Stimulated activated CD8-positive, alpha-beta memory T cell treated with anti-CD3 and anti-CD28 coated beads, Interleukin-15, amount 100 ng/mL, for 4 hours (primary cell): ENCODE measurements at places on chromosomes 12 and 14.

DNA sequence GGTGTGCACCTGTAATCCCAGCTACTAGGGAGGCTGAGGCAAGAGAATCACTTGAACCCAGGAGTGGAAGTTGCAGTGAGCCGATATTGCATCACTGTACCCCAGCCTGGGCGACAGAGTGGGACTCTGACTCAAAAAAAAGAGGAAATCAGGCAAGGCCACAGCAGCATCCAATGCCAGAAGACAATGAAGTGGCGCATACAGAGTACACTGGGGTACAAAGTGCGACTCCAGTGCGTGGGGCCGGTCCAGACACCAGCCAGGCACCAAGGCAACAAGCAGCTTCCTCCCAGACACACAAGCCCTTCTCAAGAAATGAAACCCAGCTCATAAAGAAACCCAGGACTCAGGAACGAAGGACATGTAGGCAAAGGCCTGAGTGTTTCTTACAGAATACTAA is 28.2 kb downstream of the TTC7B start:
- DNase-seq, result no peak

GRCh38 chr12:14901228-14901562 is 15.5 kb upstream of the MGP start:
- no peak for DNase-seq

DNA sequence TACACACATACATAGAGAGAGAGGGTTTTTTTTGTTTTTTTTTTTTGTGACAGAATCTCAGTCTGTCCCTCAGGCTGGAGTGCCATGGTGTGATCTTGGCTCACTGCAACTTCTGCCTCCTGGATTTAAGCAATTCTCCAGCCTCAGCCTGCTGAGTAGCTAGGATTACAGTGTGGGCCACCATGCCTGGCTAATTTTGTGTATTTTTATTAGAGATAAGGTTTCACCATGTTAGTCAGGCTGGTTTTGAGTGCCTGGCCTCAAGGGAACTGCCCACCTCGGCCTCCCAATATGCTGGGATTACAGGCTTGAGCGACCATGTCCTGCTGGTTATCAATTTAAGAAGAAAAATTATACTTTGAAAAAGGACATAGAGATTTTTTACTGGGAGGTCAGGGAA is 710.6 kb downstream of the SLC6A15 start:
- no peak for DNase-seq

GRCh38 chr14:64910847-64911495 is 3.3 kb upstream of the CHURC1 start:
- DNase-seq, result no peak

DNA sequence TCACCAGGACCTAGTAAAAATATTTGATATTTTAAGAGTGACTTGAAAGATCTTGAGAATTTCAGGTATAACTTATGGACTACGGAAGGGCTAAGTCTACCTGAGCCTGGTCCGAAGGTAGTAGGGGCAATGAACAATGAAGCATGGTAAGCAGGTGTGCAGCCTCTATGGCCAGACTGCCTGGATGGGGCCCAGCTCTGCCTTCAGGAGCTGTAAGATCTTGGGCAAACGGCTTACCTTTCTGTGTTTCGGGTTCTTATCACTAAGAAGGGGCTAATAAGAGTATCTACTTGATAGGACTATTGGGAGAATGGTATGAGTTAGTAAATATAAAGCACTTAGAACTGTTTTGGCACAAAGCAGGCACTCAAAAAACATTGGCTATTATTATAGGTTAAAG is 19.1 kb upstream of the WASHC3 start:
- DNase-seq, result no peak

GRCh38 chr12:63849106-63849620 is 4.7 kb downstream of the SRGAP1 start:
- no peak for DNase-seq
